Activated CD4-positive, alpha-beta T cell treated with anti-CD3 and anti-CD28 coated beads for 48 hours (primary cell): ENCODE measurements at places on chromosomes 6 and 20.

DNA sequence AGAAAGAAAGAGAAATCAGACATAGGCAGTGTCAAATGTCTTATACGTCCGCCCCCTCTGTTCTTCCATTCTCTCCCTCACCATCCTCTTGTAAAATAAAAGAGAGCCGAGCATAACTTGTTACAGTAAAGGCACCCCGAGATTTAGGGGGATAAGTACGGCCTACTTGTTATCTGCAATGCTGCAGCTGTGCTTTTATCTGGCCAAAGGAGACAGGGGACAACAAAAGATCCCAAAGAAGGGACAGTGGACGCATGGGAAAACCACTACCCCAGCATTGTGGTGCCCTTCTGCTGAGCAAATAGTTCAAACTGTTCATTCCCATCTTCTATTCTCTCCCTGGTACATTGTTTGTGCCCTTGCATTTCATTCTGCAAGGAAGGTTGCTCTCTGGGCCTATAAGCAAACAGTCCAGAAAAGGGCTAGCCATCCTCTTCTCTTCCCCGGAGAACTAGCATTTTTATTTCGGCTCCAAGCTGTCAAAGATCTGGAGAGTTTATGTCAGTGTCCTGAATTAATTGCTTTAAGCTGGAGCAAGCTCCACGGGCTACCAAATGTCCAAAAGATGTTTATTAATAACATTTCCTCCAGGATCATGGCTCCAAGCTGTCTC, 22.3 kb downstream of the FOXA2 start:
- DNase-seq: no peak

DNA sequence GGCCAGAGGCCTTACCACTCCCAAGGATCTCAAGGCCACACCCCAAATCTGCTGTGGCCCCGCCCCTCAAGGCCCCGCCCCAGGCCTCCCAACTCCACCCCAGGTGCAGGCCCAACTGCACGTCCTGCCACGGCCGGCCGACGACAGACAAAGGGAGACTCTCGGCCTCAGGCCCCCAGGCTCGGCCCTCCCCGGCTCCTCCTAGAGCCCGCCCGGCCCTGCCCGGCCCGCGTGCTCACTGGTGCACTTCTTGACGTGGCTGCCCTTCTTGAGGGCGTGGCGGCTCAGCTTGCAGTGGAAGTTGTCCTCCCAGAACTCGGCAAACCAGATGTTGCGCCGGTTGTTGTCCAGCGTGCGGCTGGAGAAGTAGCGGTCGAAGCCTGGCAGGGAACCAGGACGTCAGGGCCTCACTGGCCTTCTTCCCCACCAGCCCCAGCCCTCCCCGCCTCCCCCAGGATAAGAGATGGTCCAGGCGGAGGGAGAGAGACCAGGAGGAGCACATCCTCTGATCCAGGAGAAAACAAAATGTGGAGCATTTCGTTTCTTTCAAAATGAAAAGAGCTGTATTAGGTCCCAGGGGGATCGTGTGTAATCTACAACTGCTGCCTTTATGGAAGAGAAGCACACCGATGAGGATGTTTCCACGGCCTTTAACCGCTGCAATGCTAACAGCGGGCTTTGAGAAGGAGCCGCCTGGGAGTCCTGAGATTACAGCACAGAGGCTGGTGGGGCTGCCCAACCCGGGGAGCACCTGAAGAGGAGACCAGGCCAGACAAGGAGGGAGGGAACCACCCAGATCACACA, 89.4 kb downstream of the GRM4 start:
- peak; percentile 35 for DNase-seq

GRCh38 chr20:45970646-45971424, 1.2 kb downstream of the ZNF335 start:
- DNase-seq: peak; percentile 38

DNA sequence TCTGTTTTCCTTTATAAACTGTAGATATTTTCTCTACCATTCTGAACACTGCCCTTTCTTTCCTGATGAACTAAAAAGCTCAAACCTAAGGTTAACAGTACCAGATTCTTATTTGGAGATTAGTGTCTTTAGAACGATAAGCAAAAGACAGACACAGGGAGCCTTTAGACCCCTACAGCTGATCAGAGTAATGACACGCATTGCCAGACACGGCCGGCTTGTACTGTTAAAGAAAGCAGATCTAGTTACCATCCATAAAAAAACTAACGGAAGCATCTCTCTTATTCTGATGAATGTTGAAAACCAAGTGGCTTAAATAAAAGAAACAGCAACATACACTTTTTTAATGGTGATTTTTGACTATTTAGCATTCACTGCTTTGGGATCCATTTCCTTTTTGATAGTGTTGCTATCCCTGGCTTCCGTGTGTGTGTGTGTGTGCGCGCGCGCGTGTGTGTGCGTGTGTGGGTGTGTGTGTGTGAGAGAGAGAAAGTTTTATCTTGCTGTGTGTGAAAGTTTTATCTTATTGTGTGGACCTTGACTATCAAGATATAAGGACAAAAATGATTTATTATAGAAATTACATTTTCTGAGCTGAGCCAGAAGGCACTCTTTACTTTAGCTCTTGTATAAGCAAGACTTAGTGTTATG, 95.6 kb upstream of the SLC35B3 start:
- DNase-seq: no peak

GRCh38 chr20:21020659-21021471, 85.3 kb downstream of the LINC00237 start:
- DNase-seq: no peak

DNA sequence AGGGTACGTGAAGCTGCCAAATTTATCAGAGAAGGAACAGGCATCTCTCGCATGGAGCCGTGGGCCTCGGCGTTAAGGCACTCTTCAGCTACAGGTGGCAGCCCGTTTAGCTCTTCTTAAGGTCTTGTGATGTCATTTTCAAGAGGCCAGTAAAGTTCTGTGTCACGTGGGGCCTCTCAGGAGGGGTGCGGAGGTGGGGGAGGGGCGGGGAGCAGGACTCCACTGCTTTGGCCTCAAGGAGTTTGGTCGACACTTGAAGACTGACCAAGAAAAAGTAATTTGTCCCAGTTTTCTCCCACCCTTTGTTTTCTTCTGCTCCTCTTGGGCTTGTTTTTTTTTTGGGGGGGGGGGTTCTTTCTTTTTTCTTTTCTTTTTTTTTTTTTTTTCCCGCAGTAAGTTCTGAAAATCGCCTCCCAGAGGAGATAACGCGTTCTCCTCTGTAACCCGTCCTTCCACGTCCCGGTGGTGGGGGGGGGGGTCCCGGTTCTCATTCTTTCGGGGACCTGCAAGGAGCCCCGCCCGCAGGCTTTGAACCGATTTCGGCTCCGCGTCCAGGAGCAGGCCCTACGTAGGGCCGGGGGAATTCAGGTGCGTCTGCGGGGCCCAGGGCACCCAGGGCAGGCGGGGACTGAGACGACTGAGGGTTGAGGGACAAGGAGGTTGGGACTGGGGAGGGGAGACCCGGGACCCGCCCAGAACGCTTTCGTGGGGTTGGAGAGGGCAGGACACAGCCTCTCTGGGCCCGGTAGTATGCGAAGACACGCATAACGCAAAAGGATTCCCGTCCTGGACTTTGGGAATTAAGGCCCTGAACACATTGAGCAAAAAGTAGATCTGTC, 26.0 kb downstream of the GPX6 start:
- peak; percentile 70 for DNase-seq

GRCh38 chr6:148593130-148593812, 153.6 kb upstream of the UST start:
- no peak for DNase-seq

GRCh38 chr20:24610341-24611115, 141.1 kb downstream of the SYNDIG1 start:
- no peak for DNase-seq

DNA sequence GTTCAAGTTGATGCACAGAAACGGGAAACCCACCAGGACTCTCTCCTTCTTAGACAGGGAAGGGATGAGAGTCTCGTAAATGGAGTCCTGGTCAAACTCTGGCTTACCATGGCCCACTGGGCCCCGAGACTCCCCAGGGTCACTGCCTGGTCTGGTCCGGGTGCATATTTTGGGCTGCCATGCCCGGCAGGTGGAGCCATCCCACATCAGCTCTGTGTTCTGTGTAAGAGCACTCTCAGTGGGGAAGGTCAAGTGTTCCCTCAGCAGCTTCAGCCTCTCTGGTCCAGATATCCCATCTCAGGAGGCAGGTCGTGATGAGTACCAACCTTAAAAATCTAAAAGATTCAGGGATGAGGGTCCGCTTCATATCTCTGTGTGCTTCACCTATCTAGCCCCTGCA, 138.8 kb downstream of the EDN3 start:
- DNase-seq: no peak

- DNase-seq: no peak
These were observed 38.2 kb downstream of the ZNF341 start for GRCh38 chr20:33770005-33770404.

DNA sequence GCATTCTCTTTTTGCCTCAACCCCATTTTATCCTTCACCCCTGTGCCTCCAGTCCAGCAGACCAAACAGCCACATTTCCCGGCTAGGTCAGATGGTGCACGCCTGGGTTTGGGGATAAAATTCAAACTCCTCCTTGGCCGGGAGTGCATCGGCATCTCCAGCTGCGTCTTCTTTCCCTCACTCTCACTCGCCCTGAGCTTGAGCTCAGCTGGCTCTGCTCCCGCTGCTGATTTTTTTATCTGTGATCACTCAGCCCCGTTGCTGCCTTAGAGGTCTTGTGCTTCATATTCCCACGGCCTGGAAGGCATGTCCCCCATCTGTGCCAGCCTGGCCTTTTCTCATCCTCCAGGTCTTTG, 6.8 kb upstream of the EZR start:
- DNase-seq: no peak

GRCh38 chr6:89564752-89565427, 73.7 kb downstream of the LYRM2 start:
- no peak for DNase-seq

DNA sequence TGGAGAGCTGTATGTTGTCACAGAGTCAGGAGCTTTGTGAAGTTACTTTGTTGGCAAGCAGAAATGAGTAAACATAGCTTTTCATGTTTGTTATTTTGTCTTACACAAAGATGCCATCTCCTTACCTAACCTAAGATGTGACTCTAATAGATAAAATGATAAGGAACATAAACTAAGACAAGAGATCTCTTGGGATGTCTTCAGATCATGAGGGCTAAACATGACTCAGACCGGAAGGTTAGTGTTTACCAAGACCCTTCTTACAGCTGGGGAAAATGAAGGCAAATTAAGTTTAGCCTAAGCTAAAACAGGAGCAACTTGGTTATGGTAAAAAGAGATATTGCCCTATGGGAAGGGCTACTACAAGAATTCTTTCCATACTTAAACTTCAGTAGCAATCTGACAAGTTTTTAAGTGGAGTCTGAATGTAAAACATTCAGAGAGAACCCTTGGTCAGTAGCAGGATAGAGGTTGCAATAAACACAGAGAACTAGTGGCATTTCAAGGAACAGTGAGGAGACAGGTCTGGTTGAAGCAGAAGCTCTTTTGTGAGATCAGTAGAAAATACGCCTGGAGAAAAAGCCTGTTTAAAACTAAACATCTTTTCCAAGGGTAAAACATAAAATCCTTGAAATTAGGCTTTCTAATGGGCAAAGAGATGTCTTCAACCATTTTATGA, 29.9 kb downstream of the SGK1 start:
- no peak for DNase-seq

GRCh38 chr20:59363101-59363500, 62.7 kb downstream of the EDN3 start:
- no peak for DNase-seq

DNA sequence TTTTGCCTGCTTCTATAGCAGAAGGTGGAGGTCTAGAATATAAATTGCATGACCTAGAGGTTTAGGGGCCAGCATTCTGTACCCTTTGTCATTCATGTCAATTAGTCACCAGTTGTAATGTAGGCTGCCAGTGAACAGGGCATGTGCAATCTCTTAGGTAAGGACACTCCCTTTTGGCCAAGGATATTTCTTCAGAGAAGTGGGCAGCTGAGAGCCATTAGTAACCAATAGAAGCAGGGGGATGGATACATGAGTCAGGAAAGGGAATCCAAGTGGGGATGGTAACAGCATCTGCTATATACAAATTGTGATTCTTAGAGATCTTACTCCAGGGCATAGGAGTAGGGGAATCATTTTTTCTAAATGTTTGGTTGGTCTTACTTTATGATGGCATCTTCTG, 494.2 kb upstream of the JAG1 start:
- no peak for DNase-seq

- peak; percentile 36 for DNase-seq
These were observed 2.1 kb downstream of the FKBP1A start for GRCh38 chr20:1390581-1391403.

DNA sequence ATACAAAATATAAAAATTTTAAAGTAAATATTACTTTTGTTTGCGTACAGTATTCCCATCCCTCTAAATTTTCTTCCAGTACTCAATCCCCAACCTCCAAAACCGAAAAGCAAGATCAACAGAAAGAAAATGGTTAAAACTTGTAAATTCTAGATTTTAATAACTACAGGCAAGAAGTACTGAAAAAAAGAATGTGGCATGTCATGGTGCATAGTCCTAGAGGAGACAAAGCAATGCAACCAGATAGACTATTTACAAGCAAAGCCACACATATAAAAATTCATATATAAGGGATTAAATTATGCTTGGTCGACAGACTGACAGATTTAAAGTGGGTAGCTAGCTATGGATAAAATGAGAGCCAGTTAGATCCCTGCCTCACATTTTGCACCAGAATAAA, 56.5 kb upstream of the HFE start:
- DNase-seq: no peak

- DNase-seq: no peak
These were observed 34.1 kb upstream of the PDE10A start for GRCh38 chr6:165697171-165697570.

DNA sequence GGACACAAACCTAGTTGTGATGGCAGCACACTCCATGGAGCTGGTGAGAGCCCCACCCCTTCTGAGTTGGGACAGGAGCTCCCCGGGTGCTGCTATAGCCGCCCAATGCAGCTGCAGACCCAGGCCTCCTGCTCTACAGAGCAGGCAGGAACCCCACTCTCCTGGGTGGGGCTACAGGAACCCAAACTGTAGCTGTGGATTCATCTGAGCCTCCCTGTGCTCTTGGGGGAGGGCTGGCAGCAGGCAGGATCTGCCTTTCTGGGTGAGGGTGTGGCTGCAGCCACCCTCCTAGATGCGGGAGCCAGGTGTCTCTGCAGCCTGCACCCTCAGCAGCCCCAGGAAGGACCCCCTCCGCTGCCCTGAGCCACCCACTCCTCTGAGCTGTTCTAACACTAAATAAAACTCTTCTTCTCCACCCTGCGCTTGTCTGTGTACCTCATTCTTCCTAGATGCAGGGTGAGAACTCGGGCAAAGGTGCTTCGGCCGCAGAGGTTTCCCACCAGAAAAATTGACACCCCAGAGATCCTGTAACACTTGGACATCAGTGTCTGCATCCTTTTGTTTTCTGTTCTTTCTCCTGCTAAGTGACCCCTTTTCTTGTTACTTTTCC, 55.2 kb upstream of the KIF13A start:
- DNase-seq: no peak

DNA sequence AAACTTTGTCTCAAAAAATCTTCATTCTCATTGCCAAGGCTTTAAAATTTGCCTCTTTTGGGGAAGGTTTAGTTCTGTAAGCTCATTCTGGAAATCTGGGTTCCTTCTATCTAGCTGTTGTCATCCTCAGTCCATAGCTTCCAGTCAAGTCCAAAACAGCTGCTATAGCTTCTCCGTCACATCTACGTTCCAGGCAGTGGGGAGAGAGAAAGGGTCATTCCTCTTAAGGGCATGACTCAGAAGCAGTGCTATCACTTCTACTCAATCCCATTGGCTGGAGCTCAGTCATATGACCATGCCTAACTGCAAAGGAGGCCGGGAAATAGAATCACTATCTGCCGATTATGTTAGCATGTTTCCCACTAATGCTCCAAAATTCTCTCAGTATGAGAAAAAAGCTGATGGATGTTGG, 141.4 kb upstream of the PTPN1 start:
- DNase-seq: no peak

GRCh38 chr6:132813173-132813856, 1.1 kb upstream of the RPS12 start:
- DNase-seq: peak; percentile 62
